Posterior cingulate gyrus (tissue), 11 donors: ENCODE measurements at places on chromosomes 4 and X.

DNA sequence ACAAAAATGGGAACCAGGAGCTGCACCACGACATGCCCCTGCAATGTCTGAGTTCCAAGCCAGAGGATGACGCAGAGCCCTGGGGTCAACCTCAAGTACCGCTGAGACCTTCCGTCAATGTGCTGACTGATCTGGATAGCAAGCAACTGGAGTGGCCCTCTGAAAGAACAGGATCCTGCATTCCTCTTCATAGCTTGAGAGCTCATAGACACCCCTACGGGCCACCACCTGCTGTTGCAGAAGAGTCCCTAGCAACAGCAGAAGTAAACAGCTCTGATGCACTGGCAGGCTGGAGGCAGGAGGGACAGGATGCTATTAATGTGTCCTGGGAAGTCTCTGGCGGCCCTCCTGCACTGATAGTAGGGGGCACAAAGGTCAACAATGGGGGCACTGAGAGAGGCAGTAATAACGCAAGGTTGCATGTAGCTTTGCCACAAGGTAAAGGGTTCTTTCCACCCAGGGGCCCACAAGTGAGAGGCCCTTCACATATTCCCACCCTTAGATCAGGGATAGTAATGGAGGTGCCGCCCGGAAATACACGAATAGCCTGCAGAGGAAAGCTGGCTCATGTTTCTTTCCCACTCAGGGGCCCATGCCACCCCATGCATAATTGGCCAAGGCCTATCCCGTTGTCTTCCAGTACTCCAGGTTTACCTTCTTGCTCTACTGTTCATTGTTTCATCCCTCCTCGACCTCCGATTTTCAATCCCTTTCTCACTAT, 1.3 kb downstream of the PRR32 start:
- DNase-seq, result no peak

DNA sequence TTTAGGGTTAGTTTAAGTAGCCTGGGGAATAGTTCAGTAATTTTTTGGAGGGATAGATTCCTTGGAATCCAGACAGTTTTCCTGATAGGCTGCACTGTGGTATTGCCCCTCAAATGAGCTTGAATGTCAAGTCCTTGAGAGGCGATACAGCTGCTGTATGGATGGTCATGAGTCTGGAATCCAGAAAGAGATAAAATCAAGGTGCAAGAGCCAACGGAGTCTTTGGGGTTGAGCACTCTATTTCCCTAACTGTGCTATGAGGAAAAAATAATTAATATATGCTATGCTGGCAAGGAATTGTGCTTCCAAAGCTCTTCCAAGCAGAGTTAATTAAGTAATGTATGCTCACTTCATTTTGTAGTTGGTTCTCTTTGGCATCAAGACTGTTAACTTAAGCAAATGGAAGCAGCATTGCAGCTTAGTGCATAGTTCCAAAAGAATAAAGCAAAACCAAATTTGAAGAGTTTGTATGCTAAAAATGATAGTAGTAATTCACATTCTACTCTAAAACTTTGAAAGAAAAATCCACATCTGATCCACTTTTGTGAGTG, 48.8 kb downstream of the LIMCH1 start:
- no peak for DNase-seq

- DNase-seq, result no peak
Measured at GRCh38 chr4:83266689-83267088, 17.9 kb downstream of the COQ2 start.

DNA sequence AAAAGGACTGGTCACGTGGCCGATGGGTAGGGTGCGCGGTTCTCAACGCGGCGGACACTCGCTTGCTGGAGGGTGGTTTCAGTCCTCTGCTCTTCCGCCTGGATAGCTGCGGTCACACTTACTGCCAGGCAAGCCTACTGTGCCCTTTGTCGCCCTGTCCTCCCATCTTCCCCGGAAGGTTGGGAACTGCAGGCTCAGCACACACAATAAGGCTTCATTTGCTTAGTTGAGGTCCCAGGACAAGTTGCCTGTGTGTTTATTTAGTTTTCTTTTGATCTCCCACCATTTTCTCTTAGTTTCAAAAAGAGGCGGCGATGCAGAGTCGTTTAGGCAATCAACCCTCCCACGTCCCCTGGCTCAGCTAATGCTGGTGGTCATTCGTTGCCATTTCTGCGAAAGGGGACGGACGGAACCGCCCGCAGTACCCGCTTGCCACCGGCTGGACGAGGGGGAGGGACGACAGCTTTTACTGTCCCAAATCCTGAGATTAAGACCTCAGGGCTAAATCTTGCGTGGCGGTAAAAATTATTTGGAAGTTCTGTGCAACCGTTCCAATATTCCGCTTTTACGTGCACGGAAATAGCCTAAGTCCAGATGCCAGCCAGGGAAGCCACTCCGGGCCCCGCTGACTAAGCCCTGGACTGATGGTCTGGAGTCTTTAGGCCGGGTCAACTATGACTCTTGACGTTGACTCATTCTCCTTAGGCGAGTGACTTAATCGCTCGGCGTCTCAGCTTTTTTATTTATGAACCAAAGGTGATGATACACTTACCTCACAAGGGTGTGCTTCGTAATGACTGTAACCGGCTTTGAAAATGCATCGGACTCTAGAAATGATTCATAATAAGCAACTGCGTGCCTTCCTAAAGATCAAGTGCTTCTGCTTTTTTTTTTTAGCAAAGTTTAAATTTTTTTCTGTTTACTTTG, 671 bp upstream of the EIF4E start:
- peak; percentile 85 for DNase-seq

DNA sequence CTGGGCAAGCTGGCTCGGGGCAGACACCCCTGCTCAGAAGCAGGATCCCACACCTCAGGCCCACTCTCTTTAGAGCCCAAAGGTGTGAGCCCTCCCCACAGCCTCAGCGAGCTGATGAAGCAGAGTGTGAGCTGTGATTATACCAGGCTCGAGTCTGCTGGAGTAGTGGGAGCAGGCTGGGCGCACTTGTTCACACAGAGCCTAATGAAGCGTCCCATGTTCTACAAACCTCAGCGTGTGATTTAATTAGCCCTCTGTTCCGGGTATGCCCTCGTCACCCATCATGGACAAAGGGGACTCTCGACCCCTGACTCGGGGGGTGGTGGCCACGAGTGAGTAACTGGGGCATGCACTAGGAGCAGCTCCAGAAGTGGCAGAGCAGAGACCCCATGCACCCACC, 62.3 kb downstream of the PPP2R2C start:
- no peak for DNase-seq

DNA sequence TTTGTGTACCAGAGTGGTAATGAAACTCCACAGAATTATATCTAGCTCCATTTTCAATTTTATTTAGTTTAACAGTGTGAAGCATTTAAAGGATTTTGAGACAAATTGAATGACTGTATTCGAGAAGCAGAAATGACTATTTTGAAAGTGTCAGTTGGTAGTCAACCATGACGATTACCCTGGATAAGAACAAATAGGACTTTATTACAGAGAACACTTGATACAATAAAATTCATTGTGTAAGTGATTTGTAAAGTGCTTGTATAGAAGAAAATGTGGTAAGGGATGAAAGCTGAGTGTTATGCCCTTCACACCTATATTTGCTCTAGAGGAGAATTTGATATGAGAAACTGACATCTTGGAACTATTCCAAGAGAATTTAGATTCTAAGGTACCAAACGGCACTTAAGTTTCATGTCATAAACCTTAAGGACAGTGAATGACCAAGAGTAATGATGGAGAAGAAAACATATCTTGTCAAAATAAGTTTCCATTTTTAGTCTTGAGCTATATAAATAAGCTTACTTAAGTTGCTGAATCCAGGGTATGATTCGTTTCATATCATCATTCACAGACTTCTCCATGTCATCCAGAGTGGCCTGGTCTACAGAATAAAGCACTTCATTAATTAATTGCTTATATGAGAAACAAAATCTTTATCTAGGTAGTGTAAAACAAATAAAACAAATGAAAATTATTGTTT, 34.6 kb downstream of the MED14 start:
- DNase-seq, result no peak

- DNase-seq, result no peak
Measured at GRCh38 chr4:135244056-135244455, 1042.5 kb upstream of the PABPC4L start.

GRCh38 chrX:109774706-109775105, 41.6 kb upstream of the ACSL4 start:
- DNase-seq, result no peak

- no peak for DNase-seq
Measured at GRCh38 chrX:143466130-143466529, 51.1 kb downstream of the SPANXN3 start.

GRCh38 chrX:136431625-136432024, 56.1 kb upstream of the BRS3 start:
- no peak for DNase-seq

DNA sequence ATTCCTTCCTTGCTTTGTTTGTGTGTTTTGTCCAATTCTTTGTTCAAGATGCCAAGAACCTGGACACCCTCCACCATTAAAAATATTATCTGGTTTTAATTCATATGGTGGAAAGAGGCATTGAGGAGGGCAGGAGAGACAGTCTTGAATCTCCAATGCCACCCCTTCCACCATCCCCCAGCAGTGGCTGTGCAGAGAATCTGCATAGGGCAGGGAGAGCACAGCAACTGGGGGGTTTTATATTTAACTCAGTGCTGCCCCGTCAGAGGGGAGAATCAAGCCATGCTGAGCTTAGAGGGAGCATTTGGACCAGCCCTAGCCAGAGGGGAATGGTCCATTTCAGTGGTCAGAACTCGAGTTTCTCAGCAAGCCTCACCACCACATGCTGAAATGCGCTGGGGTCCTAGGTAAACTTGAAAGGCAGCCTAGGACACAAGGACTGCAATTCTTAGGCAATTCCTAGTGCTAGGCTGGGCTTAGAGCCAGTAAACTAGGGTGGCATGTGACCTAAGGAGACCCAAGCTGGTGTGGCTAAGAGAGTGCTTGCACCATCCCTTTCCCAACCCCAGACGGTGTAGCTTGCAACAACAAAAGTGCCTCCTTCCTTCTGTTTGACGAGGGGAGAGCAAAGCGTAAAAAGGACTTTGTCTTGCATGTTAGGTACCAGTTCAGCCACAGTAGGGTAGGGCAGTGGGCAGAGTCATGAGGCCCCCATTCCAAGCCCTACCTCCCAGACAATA, 34.2 kb downstream of the CCDC158 start:
- DNase-seq, result no peak

DNA sequence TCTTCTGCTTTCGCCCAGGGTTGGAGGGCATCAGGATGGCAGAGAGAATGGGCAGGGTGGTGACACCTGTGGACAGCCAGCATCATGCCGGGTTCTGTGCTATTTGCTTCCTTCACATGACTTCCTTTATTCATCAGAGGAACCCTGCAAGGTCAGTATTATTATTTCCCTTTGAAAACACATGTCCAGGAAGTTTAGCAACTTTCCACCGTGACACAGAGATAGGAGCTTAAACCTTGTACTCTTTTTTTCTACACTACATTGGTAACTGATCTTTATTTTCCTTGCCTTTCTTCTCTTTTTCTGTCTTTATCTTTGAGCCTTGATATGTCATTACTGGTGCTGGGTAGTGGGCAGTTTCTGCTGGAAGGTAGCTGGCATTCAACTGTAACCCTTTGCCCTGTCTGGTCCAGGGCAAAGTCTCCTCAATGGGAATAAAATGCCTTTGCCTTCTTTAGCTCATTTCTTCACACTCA, 5.0 kb upstream of the MGST2 start:
- DNase-seq, result no peak

DNA sequence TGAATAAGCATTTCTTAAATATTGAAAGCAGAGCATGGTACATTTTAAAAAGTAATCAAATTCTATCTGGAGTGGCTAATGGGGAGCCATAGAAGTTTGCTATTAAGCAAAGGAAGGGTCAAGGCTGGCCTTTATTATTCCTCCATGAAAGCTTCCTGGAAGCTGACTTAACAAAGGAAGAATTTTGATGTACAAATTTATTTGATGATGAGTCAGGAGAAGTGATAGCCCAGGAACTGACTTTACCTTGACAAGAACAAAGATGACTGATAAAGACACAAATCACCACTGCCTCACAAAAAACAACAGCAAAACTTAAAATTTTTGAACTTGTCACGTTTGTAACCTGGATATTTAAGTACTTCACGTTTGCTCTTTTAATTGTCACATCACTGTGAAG, 872.1 kb downstream of the PCDH7 start:
- no peak for DNase-seq

DNA sequence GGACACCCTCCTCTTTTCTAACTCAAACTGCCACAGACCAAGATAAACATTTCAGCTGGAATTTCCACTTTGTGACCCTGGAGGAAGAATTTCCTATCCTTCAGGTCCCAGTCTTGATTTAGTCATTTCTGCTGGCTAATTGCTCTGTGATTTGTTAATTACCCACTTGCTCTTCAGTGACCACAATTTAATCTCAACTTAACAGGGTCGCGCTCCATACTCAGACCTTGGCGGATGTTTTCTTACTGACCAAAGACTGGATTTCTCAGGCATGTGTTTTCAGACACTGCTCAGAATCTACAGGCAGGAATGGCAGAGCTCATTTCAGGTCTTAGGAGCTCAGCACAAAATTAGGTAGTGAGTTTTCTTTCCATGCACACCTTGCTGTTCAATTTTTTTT, 188.9 kb downstream of the ASMT start:
- no peak for DNase-seq

GRCh38 chrX:151779258-151779657, 44.7 kb downstream of the CNGA2 start:
- DNase-seq, result no peak

DNA sequence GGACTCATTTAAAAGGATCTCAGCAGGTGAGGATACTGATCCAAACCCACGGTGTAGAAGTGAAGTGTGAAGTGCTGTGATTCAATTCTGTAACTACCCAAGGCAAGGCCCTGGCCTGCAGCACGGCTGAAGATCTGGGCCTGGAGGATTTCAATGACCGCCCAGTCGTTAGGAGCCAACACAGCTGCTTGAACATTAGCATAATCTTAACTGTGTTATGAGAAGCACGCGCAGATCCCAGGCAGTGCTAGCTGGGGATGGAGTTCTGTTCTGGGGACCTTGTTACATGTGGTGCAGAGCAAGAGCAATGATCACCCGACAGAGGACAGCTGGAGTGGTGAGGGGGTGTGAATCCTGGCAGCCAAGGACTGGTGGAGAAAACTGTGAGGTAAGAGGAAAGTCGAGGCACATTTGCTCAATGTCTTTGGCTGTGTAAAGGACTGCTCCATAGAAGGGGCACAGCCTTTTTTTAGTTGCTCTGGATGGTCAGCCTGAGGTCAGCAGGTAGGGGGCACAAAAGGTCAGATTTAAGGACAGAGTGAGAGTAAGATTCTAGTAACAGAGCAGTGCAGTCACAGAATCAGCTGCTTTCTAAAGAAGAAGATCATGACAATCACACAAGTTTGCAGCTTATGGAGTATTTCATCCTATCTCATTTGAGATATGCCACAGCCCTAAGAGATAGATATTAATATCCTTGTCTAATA, 181.8 kb downstream of the DCLK2 start:
- DNase-seq, result no peak

- DNase-seq, result no peak
Measured at GRCh38 chrX:100596601-100597000, 11.9 kb downstream of the TNMD start.

- DNase-seq, result no peak
Measured at GRCh38 chrX:67787196-67787595, 243.4 kb downstream of the AR start.

GRCh38 chr4:6776920-6777635, 5.4 kb upstream of the KIAA0232 start:
- DNase-seq, result no peak
